ENCODE measurements at places on chromosomes 6 and 20.

GRCh38 chr6:75285283-75285639 is 669 bp upstream of the TMEM30A start:
- no peak for DNase-seq

- no peak for DNase-seq
These were observed 3.5 kb downstream of the LHFPL5 start for GRCh38 chr6:35808688-35809087.

GRCh38 chr6:149150301-149150700 is 167.2 kb upstream of the TAB2 start:
- DNase-seq: no peak

DNA sequence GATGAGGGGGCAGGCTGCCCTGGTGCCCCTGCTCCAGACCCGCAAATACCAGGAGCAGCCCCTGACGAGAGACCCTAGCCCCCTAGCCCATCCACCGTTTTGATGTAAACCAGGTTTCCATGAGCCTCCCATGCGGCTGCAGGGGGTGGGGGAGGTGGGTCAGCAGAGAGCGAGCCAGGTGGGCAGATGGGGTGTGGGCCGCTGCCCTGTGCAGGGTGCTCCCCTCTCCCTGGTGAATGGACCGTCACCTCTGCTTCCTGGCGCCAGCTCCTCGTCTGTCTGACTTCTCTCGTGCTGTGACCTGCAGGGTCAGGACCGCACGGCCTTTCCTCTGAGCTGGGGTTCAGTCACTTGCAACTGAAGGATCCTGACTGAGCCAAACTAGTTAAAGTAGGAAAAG is 15.7 kb upstream of the BHLHE23 start:
- no peak for DNase-seq

GRCh38 chr20:48592107-48592940 is 235.5 kb downstream of the PREX1 start:
- DNase-seq: no peak
